ENCODE measurements at places on chromosomes 5 and 9.

DNA sequence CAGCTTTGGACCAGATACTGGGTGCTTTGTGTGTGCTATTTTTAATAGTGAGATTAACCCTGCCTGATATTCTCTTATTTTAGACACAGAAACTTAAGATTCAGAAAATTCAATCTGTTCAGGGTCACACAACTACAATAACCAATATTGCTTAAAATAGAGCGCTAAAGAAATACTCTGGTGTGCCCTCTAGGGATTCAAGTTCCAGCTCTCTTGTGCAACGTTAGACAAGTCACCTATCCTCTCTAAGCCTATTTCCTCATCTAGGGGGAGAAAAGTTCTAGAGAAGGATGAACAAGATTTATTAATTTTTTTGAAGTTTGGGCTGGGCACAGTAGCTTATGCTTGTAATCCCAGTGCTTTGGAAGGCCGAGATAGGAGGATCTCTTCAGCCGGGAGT is 2.1 kb upstream of the SCAI start:
- no peak for DNase-seq

GRCh38 chr5:151155775-151156506 is 1.6 kb downstream of the ANXA6 start:
- no peak for DNase-seq

DNA sequence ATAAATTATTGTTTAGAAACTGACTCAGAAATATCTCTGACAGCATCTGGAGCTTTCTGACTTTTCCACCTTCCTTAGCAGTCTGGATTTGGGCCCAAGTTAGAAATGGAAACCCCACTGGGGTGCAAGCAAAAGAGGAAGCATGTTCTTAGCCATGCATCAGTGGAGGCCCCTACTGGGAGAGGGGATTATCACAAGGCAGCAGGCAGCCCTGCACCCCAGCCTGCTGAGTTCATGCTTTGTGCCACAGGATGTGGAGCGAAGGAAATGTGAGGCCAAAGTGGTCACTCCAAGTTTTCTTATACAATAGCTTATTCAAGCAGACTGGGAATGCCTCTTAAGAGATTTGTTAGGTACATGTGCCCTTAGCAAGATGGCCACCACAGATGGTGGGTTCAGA is 146.5 kb upstream of the TLX3 start:
- DNase-seq, result no peak

- DNase-seq, result peak; percentile 3
Observed at GRCh38 chr5:135079099-135079681, 45.2 kb upstream of the PITX1 start.
